ENCODE measurements at places on chromosomes 12 and 14.

DNA sequence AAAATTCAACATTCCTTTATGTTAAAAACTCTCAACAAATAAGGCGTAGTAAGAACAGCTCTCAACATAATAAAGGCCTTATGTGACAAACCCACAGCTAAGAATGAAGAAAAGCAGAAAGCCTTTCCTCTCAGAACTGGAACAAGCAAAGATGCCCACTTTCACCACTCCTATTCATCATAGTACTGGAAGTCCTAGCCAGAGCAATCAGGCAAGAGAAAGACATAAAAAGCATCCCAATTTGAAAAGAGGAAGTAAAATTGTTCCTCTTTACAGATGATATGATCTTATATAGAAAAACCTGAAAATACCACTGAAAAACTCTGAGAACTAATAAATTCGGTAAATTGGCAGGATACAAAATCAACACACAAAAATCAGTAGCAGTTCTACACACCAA lies 52.1 kb downstream of the STON2 start:
- DNase-seq: no peak

GRCh38 chr14:100155756-100156616 lies 3.5 kb downstream of the DEGS2 start:
- no peak for DNase-seq

DNA sequence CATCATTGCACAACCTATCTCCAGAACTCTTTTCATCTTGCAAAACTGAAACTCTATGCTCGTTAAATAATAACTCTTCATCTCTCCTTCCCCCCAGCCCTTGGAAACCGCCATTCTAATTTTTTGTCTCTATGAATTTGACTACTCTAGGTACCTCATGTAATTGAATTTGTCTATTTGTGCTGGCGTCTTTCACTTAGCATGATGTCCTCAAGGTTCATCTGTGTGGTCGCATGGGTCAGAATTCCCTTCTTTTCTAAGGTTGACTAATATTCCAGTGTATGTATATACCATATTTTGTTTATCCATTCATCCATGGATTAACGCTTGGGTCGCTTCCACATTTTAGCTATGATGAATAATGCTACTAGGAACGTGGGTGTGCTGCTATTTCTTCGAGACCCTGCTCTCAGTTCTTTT lies 80.1 kb downstream of the PLXNC1 start:
- DNase-seq: no peak

DNA sequence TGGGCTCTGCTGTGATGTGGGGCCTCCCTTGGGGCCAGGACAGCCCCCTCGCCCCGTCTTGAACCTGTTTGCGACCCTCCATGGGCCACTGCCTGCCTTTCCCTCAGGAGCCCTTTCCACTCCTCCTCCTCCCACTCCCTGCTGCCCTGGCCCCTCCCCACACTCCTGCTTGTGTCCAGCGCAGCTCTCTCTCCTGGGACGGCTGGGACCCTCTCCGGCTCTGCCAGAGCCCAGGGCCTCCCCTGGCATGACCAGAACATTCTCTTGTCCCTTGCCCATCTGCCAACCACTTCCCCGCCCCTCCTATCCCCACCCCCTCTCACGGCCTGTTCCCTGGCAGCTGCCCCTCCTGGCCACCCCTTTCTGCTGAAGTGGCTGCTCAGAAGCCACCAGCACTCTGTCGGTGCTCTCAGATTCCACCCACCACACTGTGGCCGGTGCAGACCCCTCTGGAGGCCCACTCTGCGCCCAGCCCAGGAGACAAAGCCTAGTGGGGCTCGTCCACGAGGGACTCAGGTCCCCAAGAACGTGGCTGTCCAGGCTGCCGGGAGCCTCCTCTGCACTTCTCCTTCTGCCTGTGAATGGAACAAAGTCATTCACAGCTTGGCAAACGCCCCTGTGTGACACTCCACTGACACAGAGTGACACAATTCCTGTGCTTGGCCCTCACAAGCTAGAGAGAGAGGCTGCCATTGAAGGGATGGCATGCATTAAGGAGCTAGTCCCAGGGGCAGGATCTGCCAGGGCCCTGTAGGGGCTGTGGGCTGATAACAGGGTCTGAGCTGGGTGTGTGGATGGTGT lies 1.4 kb downstream of the ASPG start:
- DNase-seq: no peak

- DNase-seq: no peak
Observed at GRCh38 chr12:2533036-2533435, 261.7 kb upstream of the FKBP4 start.

- no peak for DNase-seq
Observed at GRCh38 chr14:35304812-35305462, 12.8 kb downstream of the PSMA6 start.

DNA sequence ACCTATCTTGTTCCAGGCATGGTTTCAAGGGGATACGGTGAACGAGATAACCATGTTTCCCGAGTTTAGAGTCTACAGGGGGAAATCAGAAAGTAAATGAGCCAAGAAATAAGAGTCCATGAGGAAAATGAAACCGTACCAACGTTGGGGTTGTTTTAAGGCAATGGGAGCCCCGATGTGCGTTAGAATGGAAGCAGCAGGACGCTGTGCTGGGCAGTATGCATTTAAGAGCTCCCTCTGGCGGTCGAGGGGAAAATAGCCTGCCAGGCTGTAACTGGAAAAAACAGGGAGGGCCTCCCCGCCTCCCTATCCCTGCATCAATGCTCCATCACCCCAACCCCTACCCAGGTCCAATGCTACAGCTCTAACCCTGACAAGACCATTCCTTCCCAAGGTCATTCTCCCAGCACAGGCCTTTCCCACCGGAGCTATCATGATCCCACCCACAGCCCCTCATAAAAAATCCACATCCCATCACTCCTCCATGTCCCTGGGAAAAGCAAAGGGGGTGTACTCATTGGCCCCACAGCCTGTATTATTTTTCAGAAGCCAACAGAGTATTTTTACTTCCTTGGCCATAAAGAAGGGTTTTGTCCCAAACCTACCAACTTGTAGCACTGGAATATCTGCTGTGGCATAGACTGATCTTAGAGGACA lies 226.3 kb upstream of the NOS1 start:
- peak; percentile 9 for DNase-seq

DNA sequence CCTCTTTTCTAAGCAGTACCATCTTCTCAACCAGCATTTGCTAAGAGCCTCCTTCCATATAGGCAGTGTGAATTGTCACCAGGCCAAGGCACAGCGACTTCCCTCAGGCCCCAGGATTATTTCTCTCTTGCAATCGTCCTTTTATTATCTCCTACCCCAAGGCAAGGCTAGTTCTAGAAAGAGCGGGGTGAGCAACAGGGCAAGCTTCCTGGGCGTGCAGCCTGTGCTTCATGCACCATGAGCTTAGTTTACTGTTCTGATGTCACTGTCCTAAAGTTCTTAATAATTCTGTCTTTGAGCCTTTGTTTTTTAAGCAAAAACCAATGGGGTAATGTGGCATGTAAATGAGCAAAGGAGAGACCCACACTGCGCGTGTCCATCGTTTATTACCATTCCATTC lies 27.9 kb downstream of the DUSP6 start:
- no peak for DNase-seq

DNA sequence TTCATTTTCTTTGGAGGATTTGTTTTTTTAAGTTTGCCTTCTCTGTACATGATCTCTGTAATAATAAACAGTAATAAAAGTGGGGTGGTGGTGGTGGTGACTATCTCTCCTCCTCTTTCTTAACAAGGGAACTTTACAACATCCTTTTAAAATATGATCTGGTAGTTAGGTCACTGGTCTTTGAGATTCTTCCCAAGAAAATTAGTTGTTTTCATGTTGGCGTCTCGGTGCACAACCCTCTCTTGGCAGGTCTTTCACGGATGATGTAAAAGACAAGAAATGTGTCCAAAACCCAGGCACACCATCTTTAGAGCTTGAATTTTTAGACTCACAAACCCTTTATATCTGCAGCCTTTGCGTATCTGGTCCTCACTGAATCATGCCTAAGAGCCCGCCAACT lies 488.5 kb upstream of the TBX3 start:
- DNase-seq: no peak

GRCh38 chr12:108649669-108650068 lies 16.0 kb upstream of the SELPLG start:
- DNase-seq: no peak

GRCh38 chr12:93166541-93167307 lies 211.0 kb upstream of the NUDT4 start:
- no peak for DNase-seq

- no peak for DNase-seq
Observed at GRCh38 chr12:2180737-2181082, 127.9 kb downstream of the CACNA1C start.

- DNase-seq: no peak
Observed at GRCh38 chr12:112443916-112444315, 25.2 kb downstream of the PTPN11 start.

DNA sequence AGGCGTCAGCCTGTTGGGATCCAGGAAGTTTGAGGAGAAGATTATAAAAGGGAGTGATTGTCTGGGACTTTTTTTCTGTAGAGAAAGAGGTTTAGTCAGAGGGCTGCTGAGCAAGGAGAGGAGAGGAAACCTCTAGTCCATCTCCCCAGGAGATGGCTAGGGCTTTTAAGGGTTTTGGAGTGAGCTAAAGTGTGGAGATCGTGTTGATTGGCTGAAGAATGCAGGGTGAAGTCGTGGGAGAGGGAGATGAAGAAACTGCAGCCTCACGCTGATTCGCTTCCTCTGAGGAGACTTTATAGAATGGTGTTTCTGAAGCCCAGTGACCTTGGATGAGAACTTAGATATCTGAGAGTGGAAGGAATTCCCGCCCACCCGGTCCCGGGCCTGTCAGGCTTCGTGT lies 193.7 kb upstream of the PWP1 start:
- no peak for DNase-seq

DNA sequence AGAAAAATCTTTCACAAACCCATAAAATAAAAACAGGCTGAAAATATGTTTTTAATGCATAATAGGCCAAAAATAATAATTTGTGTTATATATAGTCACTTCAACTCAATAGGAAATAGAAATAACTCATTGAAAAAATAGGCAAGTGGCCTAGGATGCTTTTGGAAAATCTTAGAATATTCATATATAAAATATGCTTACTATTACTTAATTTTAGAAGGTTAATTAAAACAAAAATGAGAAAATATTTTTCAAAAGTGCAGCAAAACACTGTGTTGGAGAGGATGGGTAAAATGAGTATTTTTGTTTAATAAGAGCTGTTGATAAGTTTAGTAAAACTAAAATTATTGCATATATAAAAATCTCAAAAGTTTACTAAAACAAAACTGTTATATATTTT lies 308.0 kb upstream of the ATXN7L3B start:
- no peak for DNase-seq

GRCh38 chr12:66716522-66716921 lies 37.6 kb upstream of the GRIP1 start:
- DNase-seq: no peak

DNA sequence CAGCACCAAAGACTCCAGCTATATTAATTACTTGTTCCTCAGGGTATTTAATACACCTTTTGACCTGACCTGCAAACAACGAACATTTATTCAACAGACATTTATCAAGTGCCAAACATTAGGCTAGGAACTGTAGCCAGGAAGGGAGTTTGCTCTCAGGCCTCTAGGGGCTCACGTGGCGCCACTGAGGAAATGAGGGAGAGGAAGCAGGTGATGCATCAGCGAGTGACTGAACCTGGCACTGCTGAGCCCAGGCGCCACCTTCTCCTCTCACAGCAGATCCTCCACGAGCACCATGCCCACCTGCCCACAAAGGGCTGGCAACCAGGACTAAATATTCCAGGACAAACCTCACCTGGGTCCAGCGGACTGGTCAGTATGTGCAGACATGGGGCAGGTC lies 50.2 kb downstream of the SETD3 start:
- no peak for DNase-seq

- no peak for DNase-seq
Observed at GRCh38 chr12:71664411-71665089, 449 bp downstream of the THAP2 start.

DNA sequence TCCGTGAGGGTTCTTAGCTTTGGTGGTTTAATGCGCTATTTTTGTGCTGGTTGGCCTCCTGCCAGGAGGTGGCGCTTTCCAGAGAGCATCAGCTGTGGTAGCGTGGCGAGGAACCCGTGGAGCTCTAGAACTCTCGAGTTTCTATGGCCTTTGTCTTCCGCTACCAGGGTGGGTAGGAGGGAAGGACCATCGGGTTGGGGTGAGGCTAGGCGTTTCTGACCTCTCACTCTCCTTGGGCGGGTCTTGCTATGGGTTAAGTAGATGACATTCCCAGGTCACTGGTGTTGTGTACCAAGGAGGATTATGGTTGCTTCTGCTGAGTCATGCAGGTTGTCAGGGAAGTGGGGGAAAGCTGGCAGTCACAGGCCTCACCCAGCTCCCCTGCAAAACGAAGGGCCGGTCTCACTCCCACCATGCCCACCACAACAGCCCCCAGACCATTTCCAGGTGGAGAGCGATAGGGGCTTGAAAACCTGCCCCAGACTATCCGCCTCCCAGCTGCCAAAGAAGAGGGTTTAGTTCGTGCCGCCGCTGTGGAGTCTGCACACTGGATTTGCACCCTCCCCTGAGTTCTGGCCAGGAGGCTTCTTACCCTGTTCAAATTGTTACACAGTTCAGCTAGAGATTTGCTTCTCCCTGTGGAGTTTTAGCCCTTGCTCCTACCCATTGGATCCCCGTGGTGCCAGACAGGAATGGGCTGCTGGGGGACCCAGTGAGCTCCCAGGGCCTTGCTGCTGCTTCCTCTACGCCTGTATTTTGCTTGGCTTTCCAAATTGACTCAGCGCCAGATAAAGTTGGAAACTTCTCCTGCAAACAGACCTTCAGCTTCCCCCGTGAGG lies 21.9 kb downstream of the RNFT2 start:
- DNase-seq: no peak

DNA sequence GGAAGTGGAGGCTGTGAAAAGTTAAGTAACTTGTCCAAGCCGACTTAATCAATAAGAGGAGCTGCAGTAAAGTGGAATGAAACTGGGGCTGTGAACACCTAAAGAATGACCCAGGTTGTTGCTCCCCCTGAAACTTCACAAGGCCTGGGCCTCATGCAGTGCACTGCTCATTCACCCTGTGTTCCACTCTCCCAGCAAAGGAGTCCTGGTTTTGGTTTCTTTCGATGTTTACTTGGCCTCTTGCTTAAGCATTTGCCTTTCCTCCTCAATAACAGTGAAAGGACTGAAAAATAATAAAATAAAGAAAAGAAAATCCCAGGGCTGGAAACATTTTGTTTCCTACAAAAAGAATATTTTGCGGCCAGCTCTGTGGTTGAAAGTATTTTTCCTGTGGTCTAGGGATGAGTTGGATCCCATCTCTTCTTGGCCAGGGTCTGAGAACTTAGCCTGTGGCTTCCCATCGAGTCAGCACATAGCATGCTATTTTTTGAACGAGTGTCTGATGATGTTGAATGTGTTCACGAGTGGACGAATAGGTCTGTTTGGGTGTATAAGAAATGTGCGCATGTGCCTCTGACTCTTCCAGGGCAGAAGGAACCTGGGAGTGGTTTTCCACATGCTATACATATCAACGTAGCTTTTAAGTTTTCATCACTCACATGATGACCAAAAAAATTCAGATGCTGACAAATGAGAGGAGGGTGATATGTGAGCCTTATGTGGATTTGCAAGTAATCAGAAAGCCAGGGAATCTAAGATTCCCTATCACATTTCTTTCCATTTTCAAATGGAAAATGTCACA lies 349.8 kb downstream of the ZFP36L1 start:
- DNase-seq: no peak
